Stimulated activated CD8-positive, alpha-beta memory T cell treated with anti-CD3 and anti-CD28 coated beads, Interleukin-15, amount 100 ng/mL, for 1 hour (primary cell): ENCODE measurements at places on chromosomes 2 and 18.

DNA sequence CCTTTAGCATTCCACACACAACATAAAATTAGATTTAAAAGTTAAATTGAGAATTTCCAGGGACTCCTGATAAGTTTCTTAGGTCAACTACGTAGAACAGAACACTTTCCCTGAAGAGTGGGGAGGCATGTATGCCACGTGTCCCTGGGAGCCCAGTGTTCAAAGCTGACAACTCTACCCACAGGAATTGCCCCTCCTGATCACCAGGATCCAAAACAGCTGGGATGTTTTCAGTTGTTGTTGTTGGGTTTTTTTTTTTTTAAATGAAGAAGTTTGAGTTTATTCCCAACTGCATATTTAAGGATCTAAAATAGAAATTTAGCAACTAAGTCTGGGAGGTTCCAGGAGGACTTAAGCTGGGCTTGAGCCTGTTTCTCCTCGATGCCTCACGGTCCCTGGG lies 100.5 kb downstream of the TPGS2 start:
- DNase-seq = no peak

GRCh38 chr18:35182151-35182550 lies 58.7 kb upstream of the ZNF397 start:
- no peak for DNase-seq

GRCh38 chr18:4134700-4135099 lies 320.4 kb downstream of the DLGAP1 start:
- no peak for DNase-seq

DNA sequence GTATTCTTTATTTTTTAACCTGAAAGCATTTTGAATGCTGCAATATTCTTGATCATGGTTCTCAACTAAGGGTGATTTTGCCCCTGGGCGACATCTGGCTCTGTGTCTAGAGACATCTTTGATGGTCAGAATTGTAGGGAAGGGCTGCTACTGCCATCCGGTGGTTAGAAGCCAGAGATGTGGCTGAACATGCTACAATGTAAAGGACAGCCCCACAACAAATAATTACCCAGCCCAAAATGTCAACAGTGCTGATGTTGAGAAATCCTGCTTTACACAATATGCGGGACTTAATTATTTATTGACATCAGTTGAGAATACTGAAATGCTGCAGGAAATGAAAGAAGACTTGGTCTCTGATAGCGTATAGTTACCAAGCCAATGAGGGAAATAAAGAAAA lies 37.5 kb upstream of the SERPINB2 start:
- DNase-seq = no peak

DNA sequence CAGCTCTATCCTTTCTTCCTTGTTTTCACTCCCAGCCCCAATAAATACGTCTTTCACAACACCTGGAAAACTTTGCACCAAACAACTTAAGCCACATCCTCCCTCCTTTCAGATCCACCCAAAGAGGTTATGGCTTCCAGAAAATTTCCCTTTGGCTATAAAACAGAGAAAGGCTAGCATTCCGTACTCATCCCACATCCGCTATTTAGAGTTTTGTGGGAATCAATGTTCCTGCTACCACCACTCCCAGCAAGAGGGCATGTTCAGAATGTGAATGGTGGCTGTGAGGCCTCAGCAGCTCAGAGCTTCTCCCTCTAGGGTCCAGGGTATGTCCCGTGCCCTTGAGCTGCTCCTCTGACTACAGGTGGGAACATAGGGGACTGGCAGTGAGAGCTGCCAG lies 214.6 kb downstream of the NCK2 start:
- no peak for DNase-seq

GRCh38 chr18:25563816-25564683 lies 212.1 kb upstream of the ZNF521 start:
- DNase-seq = no peak

DNA sequence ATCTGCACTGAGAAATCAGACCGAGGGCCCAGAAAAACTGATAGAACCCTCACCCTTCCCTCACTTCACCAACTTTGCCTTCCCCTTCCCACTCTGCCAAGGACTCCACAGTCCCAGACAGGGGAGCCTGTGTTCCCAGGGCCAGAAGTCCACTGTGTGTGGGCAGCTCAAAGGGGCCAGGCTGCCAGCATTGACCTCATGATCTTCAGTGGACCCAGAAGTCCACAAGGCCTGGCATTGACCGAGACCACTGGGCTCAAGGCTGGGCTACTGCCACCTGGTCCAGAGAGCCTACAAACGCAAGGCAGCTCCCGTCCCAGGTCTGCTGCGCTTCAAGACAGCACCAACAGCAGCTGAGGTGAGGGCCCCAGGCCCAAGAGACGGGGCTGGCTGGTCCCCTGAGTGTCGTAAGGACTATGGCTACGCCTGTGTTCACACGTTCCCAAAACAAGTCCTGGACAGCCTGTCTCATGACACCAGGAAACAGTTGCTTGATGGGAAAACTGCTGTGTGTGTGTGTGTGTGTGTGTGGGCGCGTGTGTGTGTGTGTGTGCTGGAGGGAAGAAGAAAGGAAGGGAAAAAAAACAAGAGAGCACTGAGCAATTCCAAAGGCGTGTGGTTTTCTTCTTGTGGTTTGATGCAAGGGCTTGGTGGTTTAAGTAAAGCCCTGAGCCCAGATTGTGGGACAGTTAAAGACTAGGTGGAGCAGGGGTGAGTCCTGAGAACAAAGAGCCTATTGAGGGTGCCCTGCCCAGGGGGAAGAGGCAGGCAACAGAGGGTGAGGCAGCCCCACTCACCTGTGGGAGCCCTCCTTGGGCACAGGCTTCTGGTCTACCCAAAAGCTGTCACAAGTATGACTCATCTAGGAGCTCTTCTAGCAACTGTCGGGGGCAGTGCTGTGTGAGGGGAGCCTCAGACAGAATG lies 46.6 kb upstream of the ZBTB7C start:
- DNase-seq = peak; percentile 20

- DNase-seq = no peak
Measured at GRCh38 chr2:213145715-213146242, 5.6 kb downstream of the IKZF2 start.

DNA sequence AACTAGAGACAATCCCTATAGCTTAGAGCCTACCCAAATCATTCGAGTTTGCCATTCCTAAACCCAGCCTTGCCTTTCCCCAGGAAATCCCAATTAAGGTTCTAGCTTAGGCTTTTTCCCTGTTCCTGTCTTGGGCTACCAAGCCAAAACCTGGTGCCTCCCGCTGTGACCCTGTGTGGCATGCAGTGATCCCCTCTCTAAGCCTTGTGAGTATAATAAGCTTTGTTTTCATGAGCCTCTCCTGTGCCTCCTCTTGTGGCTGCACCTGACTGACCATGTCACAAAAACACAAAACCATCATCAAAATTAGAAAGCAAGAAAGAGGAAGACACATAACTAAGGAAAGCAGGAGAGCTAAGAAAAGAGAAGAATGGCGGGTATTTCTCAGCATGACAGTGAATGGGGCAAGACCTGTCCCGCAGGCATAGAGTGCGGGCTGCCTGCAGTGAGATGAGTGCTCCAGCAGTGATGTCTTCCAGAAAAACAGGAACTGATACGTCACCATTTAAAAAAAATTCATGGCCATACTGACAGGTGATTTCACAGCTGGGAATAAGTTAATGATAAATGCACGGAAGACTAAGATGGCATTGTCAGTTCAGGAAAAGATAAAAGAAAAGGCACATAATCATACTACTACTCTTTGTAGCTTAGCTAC lies 9.2 kb upstream of the PAIP2B start:
- no peak for DNase-seq

- DNase-seq = no peak
Measured at GRCh38 chr18:13054336-13054735, 63.2 kb downstream of the CEP192 start.

DNA sequence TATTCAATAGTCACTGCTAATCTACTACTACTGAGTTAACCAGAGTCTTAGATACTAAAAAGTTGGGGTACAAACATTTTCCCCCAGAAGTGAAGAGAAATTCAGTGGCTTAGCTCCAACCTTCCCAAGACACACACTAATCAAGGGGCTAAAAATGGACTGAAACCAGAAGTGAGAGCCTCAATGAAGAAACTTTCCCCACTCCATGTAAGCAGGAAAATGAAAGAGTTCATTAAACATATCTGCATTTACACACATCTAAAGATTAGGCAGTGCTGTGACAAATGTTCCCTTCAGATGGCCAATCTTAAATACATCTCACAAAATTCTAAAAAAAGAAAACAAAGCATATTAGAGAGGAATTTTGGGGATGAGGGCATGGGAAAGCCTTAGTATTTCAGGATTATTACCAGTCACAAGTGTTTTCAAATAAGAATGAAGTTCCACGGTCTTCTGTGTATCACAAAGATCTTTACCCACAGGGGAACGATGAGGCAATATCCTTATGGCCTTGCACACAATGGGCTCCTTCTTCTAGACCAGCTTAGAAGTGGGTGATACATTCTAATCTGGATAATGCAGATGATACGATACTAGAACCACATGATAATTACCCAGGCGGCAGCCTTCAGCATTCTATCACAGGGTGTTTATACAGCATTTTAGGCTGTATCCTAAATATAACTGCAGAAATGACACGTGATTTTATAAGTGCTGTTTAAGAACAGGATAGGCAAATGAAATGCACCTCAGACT lies 17.1 kb downstream of the ANKRD44 start:
- DNase-seq = no peak

- DNase-seq = no peak
Measured at GRCh38 chr2:33535421-33535820, 59.0 kb downstream of the RASGRP3 start.

- DNase-seq = no peak
Measured at GRCh38 chr2:105796791-105797190, 52.1 kb downstream of the NCK2 start.
